ENCODE measurements at places on chromosomes 2 and 18.

GRCh38 chr2:203949228-203949627, 12.7 kb downstream of the ICOS start:
- DNase-seq: no peak

DNA sequence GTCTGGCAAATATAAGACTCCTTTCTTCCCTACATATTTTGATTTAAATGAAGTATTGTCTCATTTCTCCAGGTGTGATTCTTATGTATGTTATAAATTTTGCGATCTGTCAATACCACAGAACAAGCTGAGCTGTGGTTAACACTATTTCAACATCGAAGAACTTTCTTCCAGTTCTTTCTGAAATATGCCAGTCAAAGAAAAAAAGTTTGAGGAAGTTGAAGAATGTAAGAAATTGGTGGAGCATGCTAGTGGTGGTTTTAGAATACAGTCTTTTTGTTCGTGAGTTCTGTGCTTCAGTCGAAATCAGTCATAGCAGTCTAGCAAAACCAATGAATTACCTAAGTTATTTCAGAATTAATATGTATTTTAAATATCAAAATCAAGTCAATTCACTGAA, 8.6 kb upstream of the COBLL1 start:
- no peak for DNase-seq

- peak; percentile 9 for DNase-seq
Measured at GRCh38 chr2:74181739-74182138, 3.1 kb upstream of the MOB1A start.

DNA sequence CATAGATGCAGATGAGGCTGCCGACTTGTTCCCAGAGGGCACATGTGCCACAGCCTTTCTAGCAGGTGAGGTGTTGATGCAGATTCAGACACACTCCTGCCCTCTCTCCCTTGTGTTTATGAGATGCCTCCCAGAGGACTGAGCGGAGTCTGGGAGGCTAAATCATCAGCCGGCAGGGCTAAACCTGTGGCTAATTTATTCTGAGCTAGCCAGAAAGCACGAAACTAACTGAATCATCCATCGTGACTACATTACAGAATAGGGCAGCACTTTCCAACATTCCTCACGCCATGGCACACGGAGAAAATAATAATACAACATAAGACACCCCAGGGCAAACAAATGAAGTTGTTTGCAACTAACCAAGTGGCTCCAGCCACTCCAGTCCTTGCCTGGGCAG, 101.7 kb upstream of the FZD7 start:
- no peak for DNase-seq

- no peak for DNase-seq
Measured at GRCh38 chr18:46369323-46369722, 265.1 kb downstream of the HAUS1 start.
